ENCODE measurements at places on chromosomes 13 and 19.

DNA sequence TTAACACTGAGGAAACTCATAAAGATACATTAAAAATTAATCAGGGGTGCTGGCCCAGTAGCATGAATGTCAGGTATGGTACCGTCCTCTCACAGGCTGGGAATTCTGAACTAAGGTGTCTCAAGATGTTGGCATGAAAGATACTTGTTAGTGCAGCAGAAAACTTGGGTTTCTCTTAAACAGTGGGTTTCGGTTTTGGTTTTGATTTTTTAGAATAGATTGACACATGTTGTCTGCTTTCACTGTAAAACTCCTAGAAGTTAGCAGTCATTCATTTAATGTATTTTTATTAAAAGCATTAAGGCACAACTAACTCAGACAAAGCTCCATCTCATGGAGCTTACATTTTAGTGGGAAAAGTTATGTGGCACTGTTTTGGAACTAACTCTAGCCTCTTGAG lies 3.5 kb upstream of the OBI1 start:
- no peak for DNase-seq

GRCh38 chr19:55304279-55304978 lies 20.6 kb downstream of the BRSK1 start:
- DNase-seq = no peak

GRCh38 chr13:77093735-77094134 lies 66.8 kb upstream of the FBXL3 start:
- no peak for DNase-seq

GRCh38 chr13:41542281-41542680 lies 84.9 kb downstream of the RGCC start:
- DNase-seq = no peak

- DNase-seq = no peak
Measured at GRCh38 chr19:39826311-39826945, 7.5 kb downstream of the DYRK1B start.

GRCh38 chr13:80884056-80884785 lies 543.3 kb upstream of the SPRY2 start:
- no peak for DNase-seq

- DNase-seq = no peak
Measured at GRCh38 chr13:112332727-112333126, 43.4 kb upstream of the SPACA7 start.

GRCh38 chr13:30398601-30399072 lies 23.7 kb upstream of the UBE2L5 start:
- DNase-seq = no peak

DNA sequence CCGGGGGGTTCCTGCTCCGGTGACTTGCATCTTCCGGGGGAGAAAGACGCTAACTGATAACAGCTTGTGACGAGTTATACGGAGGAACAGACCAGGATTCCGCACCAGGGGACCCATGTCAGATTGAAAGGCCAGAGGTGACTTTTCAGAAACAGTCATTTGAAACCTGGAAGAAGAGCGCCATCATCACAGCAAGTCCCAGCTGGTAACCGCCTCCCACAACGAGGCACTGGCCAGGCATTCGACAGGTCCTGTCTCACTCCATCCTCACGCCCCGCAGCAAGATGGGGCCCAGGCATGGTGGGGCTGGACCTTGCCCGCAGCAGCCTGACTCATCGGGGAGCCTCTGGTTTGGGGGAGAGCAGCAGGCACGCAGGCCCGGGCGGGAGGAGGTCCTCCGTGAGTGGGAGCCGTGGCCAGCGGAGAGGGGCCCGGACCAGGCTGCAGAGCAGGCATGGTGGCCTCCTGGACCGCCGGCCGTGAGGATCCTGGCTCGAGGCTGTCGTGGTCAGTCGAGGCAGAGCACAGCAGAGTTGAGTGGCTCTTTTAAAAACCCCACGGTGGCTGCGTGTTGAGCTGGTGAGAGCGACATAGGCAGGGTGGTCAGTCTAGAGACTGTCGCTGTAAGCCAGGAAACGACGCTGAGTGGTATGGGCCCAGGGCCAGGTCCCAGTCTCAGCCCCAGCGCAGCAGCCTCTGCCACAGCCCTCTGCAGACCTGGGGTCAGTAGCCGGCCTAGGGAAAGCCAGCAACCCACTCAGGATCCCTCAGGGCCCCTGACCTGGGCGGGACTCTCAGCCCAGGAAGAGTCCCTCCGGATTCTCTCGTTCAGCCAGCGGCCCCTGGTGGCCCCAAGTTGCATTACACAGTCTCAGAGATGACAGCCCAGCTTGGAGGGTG lies 94.9 kb upstream of the MCF2L start:
- peak; percentile 33 for DNase-seq

DNA sequence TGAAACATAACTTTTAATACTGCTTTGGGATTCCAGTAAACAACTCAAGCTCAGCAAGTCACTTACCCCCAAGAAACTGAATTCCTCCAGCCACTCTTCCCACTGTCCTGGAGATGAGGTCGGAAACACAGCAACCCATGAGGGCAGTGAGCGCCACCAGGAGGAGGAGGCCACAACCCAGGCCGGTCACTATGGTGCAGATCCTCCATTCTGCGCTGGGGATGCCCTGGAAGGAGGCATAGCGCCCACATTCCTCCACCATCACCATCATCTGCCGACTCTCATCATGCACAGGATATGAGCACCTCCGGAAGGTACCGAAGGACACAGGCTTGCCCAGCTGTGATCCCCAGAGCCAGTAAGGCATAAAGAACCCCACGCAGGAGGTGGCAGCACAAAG lies 2.2 kb downstream of the LHFPL6 start:
- no peak for DNase-seq

DNA sequence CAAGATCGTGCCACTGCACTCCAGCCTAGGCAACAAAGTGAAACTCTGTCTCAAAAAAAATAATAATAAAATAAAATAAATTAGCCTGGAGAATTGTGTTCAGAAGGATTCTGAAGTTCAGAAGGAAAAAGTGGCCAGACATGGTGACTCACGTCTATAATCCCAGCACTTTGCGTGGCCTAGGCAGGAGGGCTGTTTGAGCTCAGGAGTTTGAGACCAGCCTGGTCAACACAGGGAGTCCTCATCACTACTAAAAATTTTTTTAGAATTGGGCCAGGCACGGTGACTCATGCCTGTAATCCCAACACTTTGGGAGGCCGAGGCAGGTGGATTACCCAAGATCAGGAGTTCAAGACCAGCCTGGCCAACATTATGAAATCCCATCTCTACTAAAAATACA lies 6.0 kb downstream of the RDH8 start:
- DNase-seq = no peak

DNA sequence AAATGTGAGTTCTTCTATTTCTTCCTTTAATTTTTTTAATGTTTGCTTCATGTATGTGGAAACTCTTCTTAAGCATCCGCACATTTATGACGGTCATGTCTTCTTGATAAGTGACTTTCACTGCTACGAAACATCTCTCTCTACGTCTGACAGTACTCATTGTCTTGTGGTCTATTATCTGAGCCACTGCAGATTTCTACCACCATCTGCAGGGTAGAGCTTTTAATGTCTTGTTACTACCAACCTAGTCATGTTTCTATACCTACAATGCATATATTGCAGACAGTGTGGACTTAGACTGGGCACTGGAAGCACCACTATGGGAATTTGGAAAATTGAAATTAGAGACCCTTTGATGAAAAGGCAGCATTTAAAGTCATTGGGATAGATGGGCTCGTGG lies 75.4 kb upstream of the ARHGEF7 start:
- DNase-seq = no peak

- DNase-seq = no peak
Measured at GRCh38 chr13:74920361-74920760, 561.6 kb downstream of the TBC1D4 start.

GRCh38 chr13:33312150-33312860 lies 26.8 kb upstream of the STARD13 start:
- no peak for DNase-seq

- no peak for DNase-seq
Measured at GRCh38 chr19:15292847-15293582, 39.3 kb downstream of the BRD4 start.

GRCh38 chr19:17948931-17949930 lies 16.4 kb downstream of the CCDC124 start:
- no peak for DNase-seq

GRCh38 chr19:17754634-17755442 lies 3.6 kb downstream of the FCHO1 start:
- DNase-seq = no peak

- no peak for DNase-seq
Measured at GRCh38 chr19:35206379-35206778, 22.2 kb downstream of the FAM187B start.

- peak; percentile 38 for DNase-seq
Measured at GRCh38 chr19:41872775-41873647, 4.1 kb upstream of the CD79A start.

GRCh38 chr13:28489524-28489931 lies 5.4 kb downstream of the FLT1 start:
- no peak for DNase-seq

DNA sequence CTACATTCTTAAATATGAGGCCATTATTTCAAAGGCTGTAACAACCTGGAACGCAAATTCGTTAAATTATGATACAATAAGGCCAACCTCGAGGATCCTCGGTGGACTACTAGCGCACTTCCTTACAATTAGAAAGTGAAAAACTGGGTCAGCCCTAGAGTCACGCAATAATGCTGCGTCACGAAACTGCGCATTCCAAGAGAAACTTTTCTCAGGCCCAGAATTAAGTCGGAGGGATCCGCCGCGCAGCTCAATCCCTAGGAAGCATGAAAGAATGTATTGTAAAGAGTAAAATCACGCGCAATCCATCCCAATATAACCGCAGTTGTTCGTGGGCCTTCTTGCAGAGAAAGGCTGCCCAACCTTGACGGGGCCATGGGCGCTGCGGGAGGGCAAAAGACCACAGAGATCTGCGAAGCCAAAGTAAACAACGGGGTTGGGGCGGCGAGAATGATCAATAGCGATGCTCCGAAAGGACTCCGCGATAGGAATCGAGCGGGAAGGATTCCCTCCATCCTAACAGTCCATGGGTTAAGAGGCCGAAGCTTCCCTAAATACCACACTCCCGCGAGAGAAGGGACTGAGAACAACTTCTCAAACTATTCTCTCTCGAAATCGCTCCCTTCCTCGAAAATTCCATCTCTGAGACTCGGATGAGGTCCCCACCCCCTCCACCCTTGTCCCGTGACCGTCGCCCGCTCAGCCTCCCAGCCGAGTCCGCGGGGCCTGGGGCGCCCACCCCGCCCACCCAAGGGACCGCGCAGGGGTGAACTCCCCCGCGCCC lies 564 bp downstream of the SPART start:
- no peak for DNase-seq

GRCh38 chr19:30695171-30695875 lies 323.1 kb downstream of the ZNF536 start:
- DNase-seq = no peak

GRCh38 chr19:10418485-10419199 lies 1.7 kb upstream of the PDE4A start:
- no peak for DNase-seq

GRCh38 chr13:95239283-95239682 lies 62.0 kb downstream of the ABCC4 start:
- no peak for DNase-seq

GRCh38 chr13:44906713-44907112 lies 82.6 kb downstream of the NUFIP1 start:
- no peak for DNase-seq

DNA sequence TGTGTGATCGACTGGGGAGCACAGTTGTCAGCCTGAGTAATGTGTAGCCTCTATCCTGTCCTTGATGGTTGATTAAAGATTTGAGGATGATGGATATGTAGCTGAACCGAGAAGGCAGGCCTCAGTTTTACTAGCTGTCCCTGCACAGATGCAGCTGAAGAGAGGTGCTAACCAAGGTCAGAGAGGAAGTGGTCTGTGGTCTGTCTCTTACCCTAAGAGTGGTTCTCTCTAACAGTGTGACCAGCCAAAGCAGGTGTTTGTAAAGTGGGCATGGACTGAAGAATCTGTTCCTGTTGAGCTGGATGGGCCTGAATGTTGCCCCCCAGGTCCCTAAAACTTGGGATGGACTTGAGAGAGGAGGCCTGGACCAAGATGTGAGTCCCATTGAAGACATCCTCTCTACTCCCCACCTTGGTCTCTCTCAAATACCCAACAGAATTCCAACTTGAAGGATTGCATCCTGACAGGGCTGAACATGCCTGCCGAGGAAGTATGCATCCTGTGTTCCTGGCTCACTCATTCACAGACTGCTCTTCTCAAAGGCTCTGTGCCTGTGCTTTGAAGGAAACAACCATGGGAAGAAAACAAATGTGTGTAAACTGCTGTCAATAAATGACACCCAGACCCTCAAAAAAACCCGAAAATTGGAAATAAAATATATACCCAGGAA lies 223.8 kb downstream of the MAB21L1 start:
- DNase-seq = no peak

GRCh38 chr13:110280985-110281688 lies 25.8 kb downstream of the COL4A1 start:
- no peak for DNase-seq

DNA sequence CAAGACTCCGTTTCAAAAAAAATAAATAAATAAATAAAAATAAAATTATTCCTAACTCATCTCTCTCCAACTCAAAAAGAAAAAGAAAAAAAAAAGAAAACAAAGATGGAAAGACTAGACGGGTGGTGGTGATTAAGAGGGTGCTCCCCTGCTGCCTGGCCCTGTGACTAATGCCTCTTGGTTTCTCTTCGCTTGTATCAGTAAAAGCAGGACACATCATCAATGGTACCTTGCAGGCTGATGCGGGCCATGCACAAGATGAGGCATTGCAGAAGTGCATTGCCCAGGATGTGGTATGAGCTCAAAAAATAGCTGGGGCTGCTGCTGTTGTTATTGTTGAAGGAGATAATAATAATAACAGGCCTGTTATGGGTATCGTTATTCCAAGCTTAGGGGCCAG lies 14.6 kb downstream of the ACER1 start:
- no peak for DNase-seq

DNA sequence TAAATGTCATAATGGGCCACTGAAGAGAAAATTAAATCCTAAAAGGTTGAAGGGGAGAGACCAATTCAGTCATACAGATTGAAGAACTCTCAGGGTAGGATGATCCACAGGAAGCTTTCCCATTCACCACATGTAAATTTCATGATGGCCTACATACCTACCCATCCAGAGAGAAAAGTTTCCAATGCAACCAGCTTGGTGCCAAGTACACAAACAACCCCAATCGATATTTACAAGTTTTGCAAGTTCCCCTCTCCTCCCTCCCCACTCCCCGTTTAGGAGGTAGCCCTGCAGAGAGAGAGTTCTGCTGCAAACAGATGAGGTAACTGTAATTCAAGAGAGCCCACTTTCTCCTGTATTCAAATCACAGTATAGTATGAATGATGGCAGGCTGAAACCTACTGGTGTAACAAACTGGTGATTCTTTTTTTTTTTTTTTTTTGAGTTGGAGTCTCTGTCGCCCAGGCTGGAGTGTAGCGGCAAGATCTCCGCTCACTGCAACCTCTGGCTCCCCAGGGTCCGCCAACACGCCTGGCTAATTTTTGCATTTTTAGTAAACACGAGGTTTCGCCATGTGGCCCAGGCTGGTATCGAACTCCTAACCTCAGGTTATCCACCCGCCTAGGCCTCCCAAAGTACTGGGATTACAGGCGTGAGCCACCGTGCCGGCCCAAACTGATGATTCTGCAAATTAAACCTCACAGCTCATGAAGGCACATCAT lies 14.4 kb downstream of the FOXO1 start:
- no peak for DNase-seq

Data from stimulated activated CD8-positive, alpha-beta memory T cell treated with anti-CD3 and anti-CD28 coated beads, Interleukin-2, amount 100 ng/mL, for 1 hour (primary cell).